Left cardiac atrium (tissue), 4 donors: ENCODE measurements at places on chromosomes 4 and X.

GRCh38 chr4:7103031-7103606 lies 35.3 kb upstream of the GRPEL1 start:
- DNase-seq, result peak; percentile 94

DNA sequence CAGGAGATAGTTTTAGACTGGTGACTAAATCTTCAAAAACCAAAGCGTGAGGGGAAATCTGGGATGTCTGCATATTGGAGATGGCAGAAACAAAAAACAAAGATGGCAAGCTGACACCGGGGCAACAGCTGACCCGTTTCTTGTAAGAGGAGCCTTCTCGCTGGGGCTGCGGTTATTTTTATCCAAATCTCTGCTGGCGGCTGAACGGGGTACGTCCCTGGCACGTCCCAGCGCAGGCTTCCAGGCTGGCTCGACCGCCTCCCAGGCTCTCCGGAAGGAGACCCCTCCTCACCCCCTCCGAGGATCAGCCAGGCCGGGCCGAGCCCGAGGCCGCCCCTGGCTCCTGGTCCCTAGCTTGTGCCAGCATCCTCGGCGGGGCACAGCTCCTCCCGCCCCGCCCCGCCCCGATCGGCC lies 403 bp downstream of the SGCB start:
- DNase-seq, result peak; percentile 36

GRCh38 chrX:57977992-57978391 lies 67.7 kb upstream of the ZXDA start:
- DNase-seq, result no peak

- no peak for DNase-seq
These were observed 74.6 kb upstream of the NALF2 start for GRCh38 chrX:69429339-69430015.

DNA sequence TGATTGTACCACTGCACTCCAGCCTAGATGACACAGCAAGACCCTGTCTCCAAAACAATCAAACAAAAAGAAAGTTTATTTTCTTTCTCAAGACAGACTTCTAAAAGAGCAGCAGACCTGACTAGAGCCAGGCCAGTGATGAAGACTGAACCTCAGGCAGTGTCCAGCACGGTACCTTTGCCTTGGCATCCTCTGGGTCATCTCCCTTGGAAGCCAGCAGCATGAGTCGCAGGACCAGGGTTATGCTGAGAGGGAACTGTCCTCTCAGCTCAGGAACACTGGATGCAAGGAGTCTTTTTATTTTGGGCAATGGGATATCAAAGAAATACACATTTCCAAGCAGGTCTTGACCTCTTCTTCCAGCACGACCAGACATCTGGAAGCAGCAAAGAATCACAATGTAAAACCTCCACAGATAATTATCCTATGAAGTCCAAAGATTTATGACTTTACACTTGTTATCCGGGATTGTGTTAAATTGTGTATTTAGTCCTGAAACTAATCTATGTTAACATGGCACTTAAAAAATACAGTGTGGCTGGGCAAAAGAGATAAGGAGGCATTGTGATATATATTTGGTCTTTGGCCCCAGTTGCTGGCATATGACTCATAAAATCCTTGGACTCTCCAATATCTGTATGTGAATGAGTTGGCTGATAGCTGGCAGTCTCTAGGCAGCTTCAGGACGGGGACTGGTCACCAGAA lies 66.0 kb upstream of the DDX60 start:
- no peak for DNase-seq

- DNase-seq, result no peak
These were observed 6.3 kb upstream of the ADGRA3 start for GRCh38 chr4:22522206-22522605.

DNA sequence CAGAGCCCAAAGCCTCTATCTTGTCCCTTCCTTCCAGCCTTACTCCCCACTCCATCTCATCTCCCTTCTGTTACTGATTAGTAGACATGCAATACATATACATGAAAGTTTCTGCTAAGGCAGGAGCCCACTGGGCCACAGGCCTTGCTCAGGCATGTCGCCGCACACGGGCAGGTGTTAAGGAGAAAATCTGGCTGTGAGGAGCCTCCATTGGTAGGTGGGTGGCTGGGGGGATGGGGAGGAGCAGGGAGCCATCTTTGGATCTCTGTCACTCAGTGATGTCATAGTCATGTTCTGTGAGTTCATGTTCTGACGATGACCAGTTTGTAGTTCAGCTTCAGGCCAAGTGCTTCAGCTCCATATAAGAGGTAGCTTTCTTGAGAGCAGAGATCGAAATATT lies 2.9 kb upstream of the HMGB3 start:
- DNase-seq, result no peak

GRCh38 chr4:2065106-2065930 lies 6.2 kb downstream of the NAT8L start:
- no peak for DNase-seq

DNA sequence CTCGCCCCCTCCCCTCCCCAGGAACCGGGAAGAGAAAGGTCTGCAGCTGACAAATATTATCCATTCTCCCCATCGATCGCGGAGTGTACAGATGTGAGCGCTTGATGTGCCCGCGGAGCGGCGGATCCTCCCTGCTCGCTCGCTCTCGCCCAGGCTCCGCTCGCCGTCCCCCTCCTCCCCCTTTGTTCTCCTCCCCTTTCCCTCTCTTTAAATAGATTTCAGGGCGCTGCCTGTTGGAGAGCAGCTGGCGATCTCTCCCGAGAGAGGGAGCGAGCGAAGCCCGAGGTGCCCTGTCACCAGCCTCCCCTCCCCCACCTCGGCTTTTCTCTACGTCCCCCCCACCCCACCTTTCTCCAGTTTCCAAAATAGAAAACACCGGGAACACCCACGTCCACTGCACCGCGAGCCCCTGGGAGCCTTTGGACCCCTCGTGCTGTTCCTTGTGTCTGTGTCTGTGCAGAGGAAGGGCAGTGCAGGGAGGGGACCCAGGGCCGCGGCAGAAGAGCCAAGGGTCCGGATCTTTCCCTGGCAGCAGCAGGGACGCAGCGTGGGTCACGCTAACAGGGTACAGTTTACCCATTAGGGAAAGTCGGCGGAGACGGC lies 56.6 kb upstream of the BCOR start:
- DNase-seq, result no peak

DNA sequence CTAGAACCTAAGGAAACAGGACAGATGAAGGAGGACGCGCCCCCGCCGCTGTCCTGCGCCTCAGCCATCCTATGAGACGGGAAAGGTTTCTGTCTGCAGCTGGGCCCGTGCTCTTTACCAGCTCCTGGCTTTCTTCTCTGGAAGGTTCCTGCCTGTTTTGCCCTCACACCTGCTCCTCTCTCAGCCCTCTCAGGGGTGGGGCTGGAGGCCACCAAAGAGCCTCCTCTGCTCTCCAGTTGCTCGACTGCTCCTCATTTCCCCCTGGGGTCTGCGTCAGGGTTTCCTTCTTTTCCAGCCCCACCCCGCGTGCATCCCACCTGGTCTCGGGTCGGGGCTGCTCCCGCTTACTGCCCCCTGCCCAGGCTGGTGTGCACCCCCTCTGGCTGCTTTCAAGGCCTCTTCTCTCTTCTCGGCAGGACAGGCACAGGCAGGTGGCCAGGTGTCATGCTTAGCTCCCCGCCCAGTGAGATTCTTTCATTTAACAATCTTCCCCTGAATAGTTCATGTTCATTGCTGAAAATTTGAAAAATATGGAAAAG lies 4.6 kb downstream of the HTT-AS start:
- DNase-seq, result no peak

DNA sequence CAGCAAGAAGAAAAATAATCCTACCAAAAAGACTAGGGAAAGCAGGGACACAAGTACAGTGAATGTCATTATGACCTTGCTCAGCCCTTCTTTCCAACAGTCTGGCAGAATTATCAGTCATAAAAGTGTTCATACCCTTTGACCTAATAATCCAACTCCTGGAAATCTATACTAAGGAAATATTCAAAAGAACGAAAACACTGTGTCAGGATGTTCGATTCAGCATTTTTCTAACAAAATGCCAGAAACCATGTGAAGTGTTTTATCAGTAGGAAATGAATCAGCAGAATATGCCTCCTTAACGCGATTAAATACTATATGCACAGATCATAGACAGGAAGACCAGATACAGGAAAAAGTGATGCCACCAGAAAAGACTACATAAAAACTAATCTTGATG lies 16.2 kb upstream of the S100G start:
- no peak for DNase-seq

GRCh38 chr4:56971383-56971782 lies 6.0 kb downstream of the NOA1 start:
- no peak for DNase-seq

DNA sequence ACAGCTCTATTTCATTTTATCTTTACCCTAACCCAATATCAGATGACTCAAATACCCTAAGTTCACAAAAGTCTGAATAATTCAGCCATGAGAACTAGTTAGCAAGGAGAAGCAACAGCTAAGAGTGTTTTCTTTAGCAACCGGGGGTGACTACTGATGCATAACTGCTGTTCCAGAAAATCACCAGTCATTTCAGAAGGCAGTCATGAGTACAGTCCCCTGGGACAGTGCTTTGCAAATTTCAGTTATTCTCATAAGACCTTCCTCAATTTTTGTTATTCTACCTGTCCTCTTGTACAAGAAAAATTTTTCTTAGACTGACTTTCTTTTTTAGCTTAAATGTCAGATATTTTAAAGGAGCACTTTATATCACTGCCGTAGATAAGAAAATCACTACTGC lies 16.4 kb downstream of the BANK1 start:
- DNase-seq, result no peak

- DNase-seq, result no peak
These were observed 217.3 kb upstream of the GK2 start for GRCh38 chr4:79625361-79625760.

DNA sequence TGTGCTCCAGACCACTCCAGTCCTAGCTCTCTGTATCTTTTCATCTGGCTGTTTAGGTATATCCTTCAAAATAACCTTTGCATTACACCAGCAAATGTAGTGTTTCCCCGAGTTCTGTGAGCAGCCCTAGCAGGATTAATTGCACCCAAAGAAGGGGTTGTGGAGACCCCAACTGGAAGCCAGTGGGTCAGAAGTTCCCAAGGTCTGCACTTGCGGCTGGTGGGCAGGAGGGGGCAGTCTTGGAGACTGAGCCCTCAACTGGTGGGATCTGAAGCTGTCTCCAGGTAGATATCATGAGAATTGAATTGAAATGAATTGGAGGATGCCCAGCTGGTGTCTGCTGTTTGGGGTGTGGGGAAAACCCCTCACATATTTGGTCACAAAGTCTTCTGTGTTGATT lies 1485.3 kb upstream of the TENM3 start:
- no peak for DNase-seq

GRCh38 chrX:78710171-78710570 lies 37.3 kb upstream of the LPAR4 start:
- DNase-seq, result no peak
